Panc1 (cell line): ENCODE measurements at places on chromosomes 1 and 21. TPM values are rescaled to one million over a fixed set of nuclear protein-coding genes. Genes with fewer than 3 reads are reported as not detected.

The ANGPTL7 gene
- total RNA-seq = not detected

- no peak overlapping the region for H3K4me3 ChIP-seq
- H3K27ac ChIP-seq = no peak overlapping the region
- H3K36me3 ChIP-seq = no peaks in the 10 kb centered on the region
- no peaks in the 10 kb centered on the region for H3K4me1 ChIP-seq
Observed at GRCh38 chr1:43152866-43153265, 19.2 kb downstream of the EBNA1BP2 start.

DNA sequence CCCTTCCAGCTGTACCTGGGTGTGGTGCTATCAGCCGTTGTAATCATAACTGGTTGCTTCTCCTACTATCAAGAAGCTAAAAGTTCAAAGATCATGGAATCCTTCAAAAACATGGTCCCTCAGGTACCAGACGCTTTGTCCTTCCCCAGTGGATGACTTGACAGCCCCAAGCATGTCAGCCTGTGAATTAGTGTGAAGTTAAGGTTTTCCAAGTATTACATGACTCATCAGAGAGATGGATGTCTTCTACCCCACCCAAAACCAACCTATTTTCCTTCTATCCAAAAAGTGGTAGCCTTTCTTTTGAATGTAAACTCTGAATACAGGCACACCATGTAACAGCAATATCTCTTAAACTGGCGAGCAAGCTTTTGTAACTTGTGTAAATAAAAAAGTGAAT, 15.1 kb downstream of the ATP1A1 start:
- H3K36me3 ChIP-seq = peaks cover 3% of the 10 kb centered on the region
- H3K4me3 ChIP-seq = no peak overlapping the region

DNA sequence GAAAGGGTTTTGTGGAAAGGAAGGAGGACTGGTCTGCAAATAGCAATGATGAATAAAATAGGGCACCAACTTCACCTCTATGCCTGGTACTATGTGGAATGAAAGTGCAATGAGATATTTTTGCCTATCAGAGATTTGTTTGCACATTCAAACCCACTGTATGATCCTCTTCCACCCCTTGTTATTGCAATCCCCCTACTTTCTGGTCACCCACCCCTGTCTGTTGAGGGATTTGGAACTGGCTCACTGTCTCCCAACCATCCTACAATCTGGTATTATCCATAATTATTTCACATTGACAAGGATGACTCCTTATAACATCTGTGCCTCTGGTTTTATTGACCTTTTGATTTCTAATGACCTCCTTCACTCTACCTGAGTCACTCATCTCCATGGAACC, 42.4 kb downstream of the CD55 start:
- H3K4me3 ChIP-seq = no peak overlapping the region
- DNase-seq = no peak
- no peak overlapping the region for H3K27ac ChIP-seq
- no peaks in the 10 kb centered on the region for H3K4me1 ChIP-seq
- no peaks in the 10 kb centered on the region for H3K27me3 ChIP-seq
- H3K36me3 ChIP-seq = no peaks in the 10 kb centered on the region

DNA sequence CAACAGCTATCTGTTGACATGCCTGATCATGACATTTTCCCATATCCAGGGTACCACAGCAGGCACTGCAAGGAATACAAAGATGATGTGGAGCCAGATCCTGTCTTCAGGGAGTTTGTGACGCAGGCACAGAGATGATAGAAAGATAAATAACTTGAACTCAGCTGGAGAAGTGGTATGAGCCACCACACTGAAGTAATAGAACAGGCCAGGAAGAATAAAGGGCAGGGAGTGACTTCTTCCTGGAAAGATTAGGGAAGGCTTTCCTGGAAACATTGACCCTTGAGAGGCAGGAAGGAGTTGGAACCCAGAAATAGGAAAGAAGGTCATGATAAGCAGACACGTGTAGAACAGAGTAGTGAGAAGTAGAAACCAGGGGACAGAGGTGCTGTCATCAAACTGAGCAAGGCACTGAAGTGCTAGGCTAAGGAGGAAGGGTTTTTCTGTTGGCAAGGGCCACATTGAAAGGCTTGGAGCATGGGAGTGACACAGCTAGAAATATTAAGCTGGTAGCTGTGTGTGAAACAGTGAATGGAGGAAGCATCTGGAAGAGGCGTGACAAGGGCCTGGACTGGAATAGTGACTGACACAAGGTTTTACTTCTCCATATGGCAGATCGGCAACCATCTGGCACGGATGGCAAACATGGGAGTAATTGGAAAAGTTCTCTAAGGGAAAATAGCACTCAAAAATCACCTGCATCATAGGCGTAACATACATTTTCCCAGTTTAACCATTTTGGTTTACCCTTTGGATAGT, 68.4 kb downstream of the AK5 start:
- H3K36me3 ChIP-seq = no peaks in the 10 kb centered on the region
- H3K4me3 ChIP-seq = no peak overlapping the region
- H3K4me1 ChIP-seq = no peaks in the 10 kb centered on the region
- no peak for DNase-seq
- H3K27ac ChIP-seq = no peak overlapping the region
- H3K27me3 ChIP-seq = no peaks in the 10 kb centered on the region

The DISC1 gene
- 0.36 TPM for total RNA-seq

DNA sequence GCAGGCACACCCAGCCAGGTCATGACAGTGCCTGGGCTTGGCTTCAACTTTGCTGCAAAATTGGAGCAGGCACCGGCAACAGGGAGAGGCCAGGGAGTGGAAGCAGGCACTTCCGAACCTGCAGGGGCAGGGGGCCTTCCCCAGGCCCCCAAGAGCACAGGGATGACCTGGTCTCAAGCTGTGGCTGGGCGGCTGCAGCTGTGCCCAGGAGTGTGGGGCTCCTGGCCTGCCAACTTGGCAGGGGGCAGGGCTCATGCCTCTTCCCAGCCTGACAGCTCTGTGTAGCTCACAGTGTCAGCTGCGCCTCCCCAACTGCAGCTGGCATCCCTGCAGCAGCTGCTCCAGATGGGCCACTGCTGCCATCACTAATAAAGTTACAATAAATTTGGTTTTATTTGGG, 51.5 kb upstream of the SCYL3 start:
- no peak overlapping the region for H3K27ac ChIP-seq
- no peaks in the 10 kb centered on the region; the same call in 1 of the 2 replicates for H3K4me1 ChIP-seq
- no peak overlapping the region for H3K4me3 ChIP-seq

The APCS gene
- total RNA-seq = 0.33 TPM

The FMO5 gene
- total RNA-seq = 0.57 TPM
